CD8-positive, alpha-beta T cell (primary cell): ENCODE measurements at places on chromosomes 1 and 21. TPM values are rescaled to one million over a fixed set of nuclear protein-coding genes. Genes with fewer than 3 reads are reported as not detected.

DNA sequence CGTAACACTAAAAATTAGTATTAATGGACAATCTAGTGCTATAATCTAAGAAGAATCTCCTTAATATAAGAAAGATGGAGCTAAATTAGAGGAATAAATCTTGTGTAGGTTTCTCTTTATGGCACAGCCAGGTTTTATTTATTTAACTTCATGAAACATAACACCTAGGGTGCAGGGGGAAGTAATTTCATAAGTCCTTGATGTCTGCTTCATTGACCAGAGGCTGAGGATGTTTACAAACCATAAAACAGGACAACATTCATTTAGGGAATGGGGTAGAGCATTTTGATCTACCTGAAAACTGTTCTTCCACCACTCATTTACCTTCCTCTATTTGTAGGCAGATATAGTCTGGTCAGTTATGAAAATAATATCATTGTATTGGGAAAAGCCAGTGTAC, 95.5 kb downstream of the NGF start:
- no peak for DNase-seq

DNA sequence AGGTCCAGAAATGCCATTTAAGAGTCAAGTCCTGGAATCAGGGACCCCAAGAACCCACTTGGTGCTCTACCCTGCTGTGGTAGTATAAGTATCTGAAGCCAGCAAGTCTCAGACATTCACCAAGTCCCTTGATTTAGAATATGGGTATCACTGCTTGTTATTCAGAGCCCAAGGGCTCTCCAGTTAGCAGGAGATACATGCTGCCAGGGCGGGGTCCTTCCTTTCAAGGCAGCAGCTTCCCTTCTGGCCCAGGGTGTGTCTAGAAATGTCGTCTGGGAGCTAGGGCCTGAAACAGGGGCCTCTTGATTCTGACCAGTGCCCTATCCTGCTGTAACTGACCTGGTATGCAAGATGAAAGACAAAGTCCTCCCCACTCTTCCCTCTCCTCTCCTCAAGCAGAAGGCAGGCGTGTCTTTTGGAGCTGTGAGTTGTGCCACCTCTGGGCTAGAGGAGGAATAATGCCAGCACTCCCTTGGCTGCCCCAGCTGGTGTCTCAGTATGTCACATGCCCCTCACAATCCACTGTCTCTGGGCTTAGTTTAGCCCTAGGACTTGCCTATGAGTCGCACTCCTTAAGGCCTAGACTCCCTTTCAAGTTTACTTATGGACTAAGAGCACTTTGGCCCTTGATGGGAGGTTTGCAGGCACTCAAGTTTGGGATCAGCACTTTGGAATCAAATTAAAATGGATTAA, 200.2 kb downstream of the MRPL39 start:
- DNase-seq, result no peak

GRCh38 chr1:19892628-19893168, 10.5 kb downstream of the OTUD3 start:
- DNase-seq, result no peak

The CLCA1 gene
- not detected for total RNA-seq

The KCNQ4 gene
- total RNA-seq, result 0.35 TPM

The EFCAB7 gene
- 6.5 TPM for total RNA-seq
